Natural killer cell treated with Interleukin-12 subunit alpha and Interleukin-12 subunit beta and Interleukin-15 and Interleukin-18, amount 100 ng/mL, for 72 hours (primary cell): ENCODE measurements at places on chromosomes 16 and 17. TPM values are rescaled to one million over a fixed set of nuclear protein-coding genes. Genes with fewer than 3 reads are reported as not detected.

CLEC18C gene
- not detected for total RNA-seq

RAMP2 gene
- total RNA-seq: not detected

RRAD gene
- total RNA-seq: 12.8 TPM

NOXO1 gene
- not detected for total RNA-seq

TBC1D3K gene
- total RNA-seq: not detected

CHP2 gene
- total RNA-seq: not detected

DNA sequence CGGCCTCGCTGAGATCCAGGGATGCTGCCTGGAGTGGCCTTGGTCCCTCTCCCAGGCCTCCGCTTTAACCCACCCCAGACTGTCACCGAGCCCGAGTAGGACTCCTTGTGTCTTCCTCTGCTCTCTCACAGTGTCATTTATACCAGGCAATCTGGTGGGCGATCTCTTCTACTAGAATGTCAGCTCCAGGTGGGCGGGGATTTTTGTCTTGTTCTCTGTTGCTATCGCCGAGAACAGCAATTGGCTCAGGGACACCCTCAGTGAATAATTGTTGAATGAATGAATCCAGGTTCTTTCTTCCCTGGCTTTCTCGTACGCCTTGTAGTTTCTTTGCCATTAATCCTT is 591 bp downstream of the DHX38 start:
- H3K36me3 ChIP-seq: peaks cover 46% of the 10 kb centered on the region
- peak overlapping the region; percentile 96 for H3K27ac ChIP-seq
- H3K4me1 ChIP-seq: peaks cover 61% of the 10 kb centered on the region
- peak overlapping the region; percentile 97 for H3K4me3 ChIP-seq
- H3K27me3 ChIP-seq: no peaks in the 10 kb centered on the region
- no peak for DNase-seq

DNA sequence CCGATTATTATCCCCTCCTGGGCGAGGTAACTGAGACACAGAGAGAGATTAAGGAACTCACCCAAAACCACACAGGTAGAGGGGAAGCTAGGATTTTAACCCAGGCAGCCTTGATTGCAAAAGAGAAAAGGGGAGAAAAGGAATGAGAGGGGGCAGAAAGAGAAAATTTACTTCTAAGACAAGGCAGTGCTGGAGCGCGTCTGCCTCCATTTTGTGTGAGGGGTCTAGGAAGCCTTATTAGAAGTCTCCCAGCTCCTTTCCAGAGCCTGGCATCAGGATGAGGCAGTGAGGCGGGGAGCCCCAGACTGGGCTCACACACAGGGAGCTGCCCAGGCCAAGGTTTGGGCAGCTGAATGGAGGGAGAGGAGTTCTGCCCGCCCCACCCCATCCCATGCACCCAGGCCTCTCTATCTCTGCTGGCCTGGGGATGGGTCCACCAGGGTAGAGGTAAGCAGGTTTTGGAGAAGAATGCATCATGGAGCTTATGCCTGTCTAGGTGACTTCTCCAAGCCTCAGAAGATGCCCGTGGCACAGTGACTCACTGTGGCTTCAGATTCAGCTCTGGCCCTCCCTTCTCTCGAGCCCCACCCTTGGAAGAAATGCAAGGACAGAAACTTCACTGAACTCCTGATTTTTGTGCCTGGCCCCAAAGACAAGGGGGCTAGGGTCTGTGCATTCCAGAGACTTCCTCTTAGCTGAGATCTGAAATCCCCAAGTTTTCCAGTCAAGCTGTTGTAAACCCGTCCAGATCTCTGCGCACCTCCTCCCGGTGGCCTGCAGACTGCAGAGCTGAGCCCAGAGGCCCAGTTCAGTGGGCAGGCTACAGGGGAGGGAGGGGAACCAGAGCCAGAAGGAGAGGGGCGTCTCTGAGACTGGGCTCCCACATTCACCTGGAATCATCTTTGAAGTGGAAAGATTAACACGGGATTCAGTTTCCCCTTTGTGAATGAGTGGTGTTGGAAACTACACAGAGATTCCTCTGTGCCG is 95.1 kb upstream of the CDH5 start:
- peaks cover 6% of the 10 kb centered on the region for H3K36me3 ChIP-seq
- H3K4me1 ChIP-seq: peaks cover 7% of the 10 kb centered on the region

DNA sequence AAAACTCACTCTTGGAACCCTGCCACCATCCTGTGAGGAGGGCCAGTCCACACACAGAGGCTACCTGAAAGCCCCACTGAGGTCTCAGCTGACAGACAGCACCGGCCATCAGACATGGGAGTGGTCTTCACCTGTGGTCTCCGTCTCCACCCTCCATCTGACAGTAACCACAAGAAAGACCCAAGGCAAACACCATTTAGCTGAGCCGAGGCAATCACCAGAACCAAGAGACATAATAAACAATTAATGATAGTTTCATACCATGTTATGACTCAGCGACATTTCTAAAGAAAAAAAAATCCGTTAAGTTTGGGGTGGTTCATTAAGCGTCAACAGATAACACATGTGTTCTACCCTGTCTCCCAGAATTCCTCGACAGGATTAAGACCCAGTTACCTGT is 6.1 kb upstream of the EVPLL start:
- no peak overlapping the region for H3K27ac ChIP-seq
- no peaks in the 10 kb centered on the region for H3K27me3 ChIP-seq
- DNase-seq: no peak
- no peak overlapping the region for H3K4me3 ChIP-seq

DNA sequence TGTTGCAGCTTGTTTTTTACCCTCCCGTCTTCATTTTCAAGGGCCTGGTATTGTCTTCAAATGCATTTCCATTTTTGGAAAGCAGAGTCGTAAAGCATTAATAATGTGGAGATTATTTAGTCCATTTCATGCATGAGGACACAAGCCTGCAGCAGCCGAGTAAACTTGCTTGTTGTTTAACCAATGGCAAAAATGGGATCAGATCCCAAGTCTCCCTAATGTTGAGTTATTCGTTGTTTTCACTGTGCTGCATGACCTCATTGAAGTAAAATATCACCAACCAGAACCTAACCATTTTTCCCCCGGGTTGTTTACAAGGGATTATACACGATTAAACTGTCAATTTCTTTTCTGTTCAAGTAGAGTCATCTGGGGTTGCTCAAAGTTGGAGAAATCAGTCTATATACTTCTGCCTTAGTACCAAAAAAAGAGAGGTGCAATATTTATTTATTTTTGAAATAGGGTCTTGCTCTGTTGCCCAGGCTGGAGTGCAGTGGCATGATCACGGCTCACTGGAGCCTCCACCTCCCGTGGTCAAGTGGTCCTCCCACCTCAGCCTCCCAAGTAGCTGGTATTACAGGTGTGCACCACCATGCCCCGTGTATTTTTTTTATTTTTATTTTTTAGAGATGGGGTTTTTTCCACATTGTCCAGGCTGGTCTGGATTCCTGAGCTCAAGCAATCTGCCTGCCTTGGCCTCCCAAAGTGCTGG is 12.4 kb downstream of the AMZ2 start:
- H3K36me3 ChIP-seq: no peaks in the 10 kb centered on the region
- DNase-seq: no peak
- peak overlapping the region; percentile 60 for H3K4me3 ChIP-seq
- H3K27ac ChIP-seq: peak overlapping the region; percentile 92
- no peaks in the 10 kb centered on the region for H3K27me3 ChIP-seq

- DNase-seq: no peak
- H3K4me1 ChIP-seq: peaks cover 11% of the 10 kb centered on the region
- H3K27me3 ChIP-seq: no peaks in the 10 kb centered on the region
- no peaks in the 10 kb centered on the region for H3K36me3 ChIP-seq
- peak overlapping the region; percentile 88 for H3K27ac ChIP-seq
- H3K4me3 ChIP-seq: peak overlapping the region; percentile 33
Measured at GRCh38 chr17:64455993-64456885, 7.3 kb downstream of the MILR1 start.

DNA sequence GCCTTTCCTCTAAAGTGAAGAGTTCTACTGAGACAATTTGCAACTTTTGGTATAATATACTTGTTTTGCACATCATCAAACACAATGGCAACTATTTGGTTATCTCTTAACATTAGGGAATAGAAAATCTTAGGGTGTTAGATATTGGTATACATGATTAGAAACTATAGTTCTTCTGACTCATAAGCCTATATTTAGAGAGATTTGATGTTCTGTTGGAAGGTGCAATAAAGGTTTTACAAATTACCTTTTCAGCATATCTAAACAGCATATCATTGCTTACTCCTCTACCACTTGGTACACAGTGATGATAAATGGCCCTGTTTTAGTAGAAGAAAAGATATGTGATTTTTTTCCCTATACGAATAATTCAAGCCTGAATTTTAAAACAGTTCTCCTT is 6.2 kb downstream of the EVI2B start:
- H3K36me3 ChIP-seq: peaks cover 31% of the 10 kb centered on the region
- H3K4me3 ChIP-seq: peak overlapping the region; percentile 79
- no peak for DNase-seq
- H3K27me3 ChIP-seq: no peaks in the 10 kb centered on the region
- peak overlapping the region; percentile 93 for H3K27ac ChIP-seq
- peaks cover 71% of the 10 kb centered on the region for H3K4me1 ChIP-seq

DNA sequence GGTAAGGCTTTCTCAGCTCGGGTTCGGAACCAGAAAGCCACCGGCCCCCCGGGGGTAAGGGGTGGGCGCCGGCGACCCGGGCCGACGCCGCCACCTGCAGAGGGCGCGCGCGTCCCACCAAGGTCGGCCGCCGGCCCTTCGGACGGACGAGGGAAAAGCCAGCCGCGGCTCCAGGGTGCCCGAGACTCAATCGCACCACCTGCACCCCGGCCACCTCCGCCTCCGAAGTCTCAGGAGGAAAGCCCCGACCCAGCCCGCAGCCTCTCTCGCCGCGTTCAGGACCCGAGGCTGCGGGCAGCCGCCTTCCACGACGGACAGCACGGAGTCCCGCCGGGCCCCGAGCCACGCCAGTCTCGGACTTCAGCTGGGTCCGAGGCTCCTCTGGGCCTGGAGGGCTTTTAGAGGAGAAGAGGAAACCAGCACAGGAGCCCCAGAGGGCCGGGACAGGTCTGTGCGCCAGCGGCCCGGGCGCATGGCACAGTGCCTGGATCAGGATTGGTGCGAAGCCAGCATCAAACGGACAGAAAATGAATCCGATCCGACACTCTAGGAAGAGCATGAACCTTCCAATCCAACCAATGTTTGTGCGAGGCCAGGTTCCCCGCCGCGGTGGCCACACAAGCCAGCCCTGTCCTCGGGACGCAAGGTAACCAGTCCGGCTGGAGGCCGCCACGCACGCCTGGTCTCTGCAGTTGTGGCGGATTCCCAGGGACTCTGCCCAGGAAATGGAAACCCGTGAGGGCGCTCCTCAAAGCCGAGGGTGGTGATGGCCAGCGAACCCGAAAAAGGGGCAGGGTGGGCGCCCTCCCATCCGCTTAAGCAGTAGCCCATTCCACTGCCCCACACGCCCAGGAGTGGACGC is 6.7 kb downstream of the CBX8 start:
- H3K27me3 ChIP-seq: peaks cover 37% of the 10 kb centered on the region
- H3K36me3 ChIP-seq: no peaks in the 10 kb centered on the region
- no peaks in the 10 kb centered on the region for H3K4me1 ChIP-seq
- no peak overlapping the region for H3K27ac ChIP-seq
- no peak overlapping the region for H3K4me3 ChIP-seq

- peak; percentile 84 for DNase-seq
- H3K36me3 ChIP-seq: no peaks in the 10 kb centered on the region
- H3K4me1 ChIP-seq: peaks cover 16% of the 10 kb centered on the region
- peak overlapping the region; percentile 91 for H3K27ac ChIP-seq
- H3K27me3 ChIP-seq: no peaks in the 10 kb centered on the region
- peak overlapping the region; percentile 64 for H3K4me3 ChIP-seq
Measured at GRCh38 chr17:83053739-83054451, 25.5 kb upstream of the METRNL start.
